ENCODE measurements at places on chromosomes 16 and 17.

GRCh38 chr16:31149332-31149731, 534 bp downstream of the PRSS36 start:
- DNase-seq = no peak

DNA sequence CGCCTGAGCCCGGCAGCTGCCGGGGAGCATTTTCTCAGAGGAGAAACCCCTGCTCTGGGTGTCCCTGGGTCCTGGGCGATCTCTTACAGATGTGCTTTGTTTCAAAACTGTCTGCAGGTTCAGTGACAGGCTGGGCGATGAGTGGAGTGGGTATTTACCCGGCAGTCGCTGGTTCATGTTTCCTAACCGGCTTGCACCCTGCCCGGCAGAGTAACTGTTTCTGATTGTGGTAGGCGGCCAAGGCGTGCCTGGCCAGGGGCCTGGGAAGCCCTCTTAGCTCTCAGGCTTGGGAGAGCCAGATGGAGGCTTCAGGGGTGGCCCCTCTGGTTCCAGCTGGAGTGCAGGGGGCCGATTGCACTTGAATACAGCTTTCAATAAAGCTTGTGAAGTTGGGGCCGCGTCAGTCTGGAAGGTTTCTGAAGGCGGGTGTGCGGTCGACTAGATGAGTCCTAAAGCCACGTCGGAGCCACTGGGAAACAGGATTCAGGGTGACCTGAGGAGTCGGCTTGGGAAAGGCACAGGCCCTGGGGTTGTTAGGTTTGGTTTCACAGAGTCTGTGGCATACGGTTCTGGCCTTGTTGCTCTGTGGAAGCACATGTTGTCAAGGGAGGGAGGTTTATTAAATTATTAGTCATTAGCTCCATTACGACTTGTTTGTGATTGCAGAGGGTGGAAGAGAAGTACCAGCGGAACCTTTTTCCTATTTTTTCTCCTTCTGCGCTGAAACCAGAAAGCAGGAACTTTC, 1.4 kb downstream of the BAIAP2 start:
- no peak for DNase-seq

GRCh38 chr16:86118467-86119307, 219.7 kb downstream of the IRF8 start:
- no peak for DNase-seq

GRCh38 chr17:42520540-42520951, 15.5 kb upstream of the NAGLU start:
- DNase-seq = no peak

Measured in heart right ventricle (tissue), 16 donors.